ENCODE measurements at places on chromosomes 6 and 20.

DNA sequence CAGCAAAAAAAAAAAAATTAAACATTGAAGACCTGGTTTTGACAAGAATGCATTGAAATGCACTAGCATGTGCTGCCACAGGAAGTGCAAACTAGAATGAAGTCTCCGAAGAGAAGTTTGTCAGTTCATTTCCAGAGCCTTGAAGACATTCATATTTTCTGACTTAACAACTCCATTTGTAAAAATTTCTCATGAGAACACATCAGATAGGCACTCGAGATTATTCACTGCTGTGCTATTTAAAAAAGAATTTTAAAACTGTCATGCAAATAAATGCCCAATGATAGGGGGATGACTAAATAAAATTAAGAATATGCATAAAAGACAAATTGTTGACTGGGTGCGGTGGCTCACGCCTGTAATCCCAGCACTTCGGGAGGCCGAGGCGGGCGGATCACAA is 394.6 kb upstream of the JARID2 start:
- no peak for DNase-seq

GRCh38 chr6:42963855-42964605 is 3.5 kb downstream of the GNMT start:
- peak; percentile 50 for DNase-seq

DNA sequence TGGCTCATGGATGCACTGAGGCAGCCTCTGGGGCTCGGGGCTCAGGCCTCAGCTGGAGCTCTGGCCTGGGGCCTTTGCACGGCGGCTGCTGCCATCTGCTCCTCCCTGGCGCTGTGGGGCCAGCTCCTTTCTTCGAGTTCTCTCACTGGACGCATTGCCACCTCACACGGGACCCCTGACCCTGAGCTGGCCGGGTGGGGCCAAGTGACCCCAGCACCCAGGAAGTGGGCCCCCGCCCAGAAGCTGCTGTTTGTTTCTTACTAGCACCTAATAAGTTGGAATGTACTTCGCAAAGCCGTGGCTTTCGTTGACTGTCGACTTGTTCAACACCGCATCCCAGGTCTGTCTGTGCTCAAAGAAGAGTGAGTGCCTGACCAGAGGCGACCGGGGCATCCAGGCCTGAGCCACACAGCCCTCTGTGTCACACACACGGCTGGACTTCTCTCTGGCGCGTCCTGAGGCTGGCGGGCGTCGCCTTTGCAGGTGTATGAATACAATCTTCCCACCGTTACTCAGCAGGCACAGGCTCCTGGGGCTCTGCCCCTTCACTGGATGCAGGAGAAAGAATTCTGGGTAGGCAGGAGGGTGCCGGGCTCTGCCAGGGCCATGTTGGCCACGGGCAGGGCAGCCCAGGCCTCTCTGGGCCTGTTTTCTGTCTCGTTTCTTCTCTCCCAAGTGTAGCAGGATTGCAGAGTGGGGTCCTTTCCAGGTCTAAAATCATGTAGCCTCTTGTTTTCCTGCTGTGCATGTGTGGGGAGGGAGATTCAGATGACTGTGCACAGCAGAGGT is 112.9 kb downstream of the DLL1 start:
- peak; percentile 37 for DNase-seq

- no peak for DNase-seq
Measured at GRCh38 chr6:145112711-145113148, 622.6 kb downstream of the EPM2A start.

DNA sequence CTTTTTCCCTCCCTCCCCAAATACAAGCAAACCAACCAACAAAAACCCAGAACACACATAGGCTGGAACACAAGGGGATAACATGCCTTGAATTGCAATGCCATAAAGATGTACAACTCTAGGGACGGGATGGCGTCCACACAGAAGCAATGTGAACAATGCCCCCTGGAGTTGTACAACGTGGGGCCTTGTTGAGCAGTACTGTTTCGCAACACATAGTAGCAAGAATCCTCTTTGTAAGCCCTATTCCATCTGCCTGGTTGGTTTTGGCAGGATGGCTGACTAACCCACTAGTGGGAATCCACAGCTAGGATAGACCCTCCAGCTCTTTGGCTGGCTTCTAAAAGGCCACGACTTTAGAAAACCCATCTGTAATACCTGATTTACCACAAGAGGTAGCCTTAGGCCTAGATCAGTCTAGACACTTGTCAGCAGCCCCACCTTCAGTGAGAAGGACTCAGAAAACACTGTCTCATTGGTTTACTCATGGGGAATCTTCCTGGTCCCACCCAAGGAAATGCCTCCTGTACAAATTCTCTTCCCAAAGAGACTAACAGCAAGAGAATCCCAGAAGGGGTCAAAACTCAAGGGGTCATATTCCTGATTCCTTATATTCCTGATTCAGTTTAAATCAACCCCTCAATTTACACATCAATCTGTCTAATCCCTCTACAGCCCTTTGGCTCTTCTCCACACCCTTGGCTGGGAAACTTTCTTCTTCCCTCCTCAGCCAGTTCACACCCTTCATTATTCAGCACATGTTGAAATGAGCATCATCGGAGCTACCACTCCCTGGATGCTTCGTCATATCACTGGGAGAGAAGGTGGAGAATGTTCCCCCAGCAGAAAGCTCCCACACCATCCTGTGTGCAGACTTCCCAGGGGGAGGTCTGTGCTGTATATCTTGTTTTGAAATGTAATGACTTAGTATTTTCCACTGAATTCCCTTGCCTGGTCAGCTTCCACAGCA is 622.4 kb upstream of the FLRT3 start:
- peak; percentile 32 for DNase-seq

Data from PC-3 (cell line).